ENCODE measurements at places on chromosomes 5 and 9. TPM values are rescaled to one million over a fixed set of nuclear protein-coding genes. Genes with fewer than 3 reads are reported as not detected.

Gene MEIKIN
- total RNA-seq, result not detected

Gene HNRNPK
- total RNA-seq, result 390 TPM

Gene CDH9
- not detected for total RNA-seq

Gene ORM2
- total RNA-seq, result 3.1 TPM

Gene LRRC70
- 1.1 TPM for total RNA-seq

Gene CSF1R
- total RNA-seq, result 78.2 TPM

Gene IL7R
- total RNA-seq, result 168 TPM

Gene SCGB3A1
- total RNA-seq, result 1,318 TPM

GRCh38 chr5:24899180-24899579, 254.4 kb upstream of the CDH10 start:
- no peak overlapping the region for H3K4me3 ChIP-seq
- no peak overlapping the region for H3K27ac ChIP-seq
- no peak for DNase-seq
- no peaks in the 10 kb centered on the region for H3K36me3 ChIP-seq
- no peaks in the 10 kb centered on the region for H3K27me3 ChIP-seq

DNA sequence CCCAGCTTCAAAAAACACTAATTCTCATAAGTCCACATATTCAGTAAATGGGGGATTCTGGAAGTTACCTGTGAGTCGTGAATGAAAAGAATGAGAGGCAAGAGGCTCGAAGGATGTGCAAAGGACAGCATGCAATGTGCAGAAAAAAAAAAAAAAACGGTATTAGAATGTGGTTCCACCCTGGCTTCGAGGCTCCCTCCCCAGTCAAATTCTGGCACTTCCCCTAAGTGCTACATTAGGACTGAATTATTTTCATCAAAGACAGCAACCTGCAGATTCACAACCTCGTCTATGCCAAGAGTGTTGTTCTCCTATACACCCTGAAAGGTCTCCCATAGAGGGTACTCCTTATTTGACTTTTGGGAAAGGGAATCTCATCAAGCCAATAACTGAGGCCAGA, 16.5 kb downstream of the CAPSL start:
- H3K4me1 ChIP-seq, result peaks cover 9% of the 10 kb centered on the region
- no peak overlapping the region for H3K27ac ChIP-seq
- no peak for DNase-seq
- H3K4me3 ChIP-seq, result no peak overlapping the region
- H3K27me3 ChIP-seq, result no peaks in the 10 kb centered on the region

- no peak overlapping the region for H3K4me3 ChIP-seq
- H3K4me1 ChIP-seq, result no peaks in the 10 kb centered on the region
- H3K36me3 ChIP-seq, result peaks cover 4% of the 10 kb centered on the region
- no peak for DNase-seq
- H3K27ac ChIP-seq, result no peak overlapping the region
- H3K27me3 ChIP-seq, result no peaks in the 10 kb centered on the region
Measured at GRCh38 chr9:113364951-113365350, 11.8 kb downstream of the HDHD3 start.

GRCh38 chr9:87771316-87772006, 45.5 kb downstream of the CTSL start:
- H3K36me3 ChIP-seq, result no peaks in the 10 kb centered on the region
- no peak overlapping the region for H3K27ac ChIP-seq
- no peak overlapping the region for H3K4me3 ChIP-seq
- no peak for DNase-seq
- H3K27me3 ChIP-seq, result peaks cover 12% of the 10 kb centered on the region

- H3K36me3 ChIP-seq, result no peaks in the 10 kb centered on the region
- no peak for DNase-seq
- H3K27me3 ChIP-seq, result no peaks in the 10 kb centered on the region
- no peaks in the 10 kb centered on the region for H3K4me1 ChIP-seq
- H3K4me3 ChIP-seq, result no peak overlapping the region
Measured at GRCh38 chr9:23774266-23774665, 51.8 kb downstream of the ELAVL2 start.
